Natural killer cell (primary cell): ENCODE measurements at places on chromosomes 5 and 9. TPM values are rescaled to one million over a fixed set of nuclear protein-coding genes. Genes with fewer than 3 reads are reported as not detected.

GRCh38 chr9:68895741-68896478, 118.0 kb downstream of the PRKACG start:
- peaks cover 2% of the 10 kb centered on the region for H3K4me1 ChIP-seq
- DNase-seq: no peak
- H3K27me3 ChIP-seq: no peaks in the 10 kb centered on the region
- no peaks in the 10 kb centered on the region for H3K36me3 ChIP-seq
- H3K27ac ChIP-seq: no peak overlapping the region
- H3K4me3 ChIP-seq: no peak overlapping the region

- H3K36me3 ChIP-seq: no peaks in the 10 kb centered on the region
- DNase-seq: no peak
- H3K27me3 ChIP-seq: no peaks in the 10 kb centered on the region
- no peaks in the 10 kb centered on the region for H3K4me1 ChIP-seq
- H3K4me3 ChIP-seq: no peak overlapping the region
These were observed 283.9 kb downstream of the GADD45G start for GRCh38 chr9:89888677-89889076.

DNA sequence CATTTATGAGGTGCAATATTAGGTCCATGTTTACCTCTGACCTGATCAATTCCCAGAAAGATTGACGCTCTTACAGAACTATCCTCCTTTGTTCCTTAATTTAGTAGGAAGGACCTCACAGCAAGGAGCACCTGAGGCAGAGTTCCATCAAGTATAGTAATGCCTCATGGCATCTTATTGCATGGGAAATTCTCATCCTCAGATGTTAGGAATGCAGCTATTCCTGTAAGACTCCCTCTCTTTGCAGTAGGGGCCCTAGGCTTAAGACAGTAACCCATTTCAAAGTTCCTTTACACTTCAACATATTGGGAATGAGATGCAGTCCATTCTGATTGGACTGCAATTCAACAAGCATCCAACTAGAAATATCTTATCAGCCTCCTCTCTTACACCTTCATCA, 69.8 kb downstream of the SLCO4C1 start:
- no peak overlapping the region for H3K4me3 ChIP-seq
- peaks cover 5% of the 10 kb centered on the region for H3K27me3 ChIP-seq
- no peak overlapping the region for H3K27ac ChIP-seq

- H3K4me1 ChIP-seq: no peaks in the 10 kb centered on the region
- no peak overlapping the region for H3K4me3 ChIP-seq
- no peak for DNase-seq
- H3K27me3 ChIP-seq: no peaks in the 10 kb centered on the region
- H3K27ac ChIP-seq: no peak overlapping the region
These were observed 663 bp downstream of the INSL6 start for GRCh38 chr9:5184776-5185175.

GRCh38 chr5:24222876-24223275, 421.9 kb downstream of the CDH10 start:
- no peak overlapping the region for H3K27ac ChIP-seq
- DNase-seq: no peak
- no peaks in the 10 kb centered on the region for H3K27me3 ChIP-seq
- H3K4me3 ChIP-seq: no peak overlapping the region
- no peaks in the 10 kb centered on the region for H3K4me1 ChIP-seq
- no peaks in the 10 kb centered on the region for H3K36me3 ChIP-seq

- H3K27ac ChIP-seq: no peak overlapping the region
- H3K27me3 ChIP-seq: no peaks in the 10 kb centered on the region
- H3K4me1 ChIP-seq: peaks cover 4% of the 10 kb centered on the region
- no peaks in the 10 kb centered on the region for H3K36me3 ChIP-seq
- DNase-seq: no peak
These were observed 100.0 kb downstream of the NLN start for GRCh38 chr5:65821966-65822365.

DNA sequence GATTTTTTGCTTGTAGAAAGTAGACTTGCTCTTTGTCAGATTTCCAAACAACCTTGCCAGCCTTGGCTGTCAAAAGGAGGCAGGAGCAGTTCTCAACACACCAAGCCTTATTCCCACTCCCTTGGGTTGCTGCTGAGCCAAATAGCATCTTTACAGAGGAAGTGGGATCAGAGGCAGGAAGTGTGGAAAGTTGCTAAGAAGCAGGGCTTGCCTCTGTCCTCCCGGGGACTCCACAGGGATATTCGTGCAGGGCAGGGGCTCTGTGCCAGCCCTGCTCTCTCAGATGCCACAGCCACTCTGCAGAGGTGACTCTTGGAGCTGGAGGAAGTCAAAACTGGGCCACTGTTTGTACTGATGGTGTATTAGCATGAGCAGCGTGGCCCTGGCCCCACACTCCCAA, 24.3 kb downstream of the PTPDC1 start:
- DNase-seq: no peak
- H3K27ac ChIP-seq: no peak overlapping the region
- no peaks in the 10 kb centered on the region for H3K4me1 ChIP-seq

IFNA2 gene
- total RNA-seq: not detected

IL13 gene
- total RNA-seq: 0.80 TPM
